ENCODE measurements at places on chromosomes 1 and 21.

DNA sequence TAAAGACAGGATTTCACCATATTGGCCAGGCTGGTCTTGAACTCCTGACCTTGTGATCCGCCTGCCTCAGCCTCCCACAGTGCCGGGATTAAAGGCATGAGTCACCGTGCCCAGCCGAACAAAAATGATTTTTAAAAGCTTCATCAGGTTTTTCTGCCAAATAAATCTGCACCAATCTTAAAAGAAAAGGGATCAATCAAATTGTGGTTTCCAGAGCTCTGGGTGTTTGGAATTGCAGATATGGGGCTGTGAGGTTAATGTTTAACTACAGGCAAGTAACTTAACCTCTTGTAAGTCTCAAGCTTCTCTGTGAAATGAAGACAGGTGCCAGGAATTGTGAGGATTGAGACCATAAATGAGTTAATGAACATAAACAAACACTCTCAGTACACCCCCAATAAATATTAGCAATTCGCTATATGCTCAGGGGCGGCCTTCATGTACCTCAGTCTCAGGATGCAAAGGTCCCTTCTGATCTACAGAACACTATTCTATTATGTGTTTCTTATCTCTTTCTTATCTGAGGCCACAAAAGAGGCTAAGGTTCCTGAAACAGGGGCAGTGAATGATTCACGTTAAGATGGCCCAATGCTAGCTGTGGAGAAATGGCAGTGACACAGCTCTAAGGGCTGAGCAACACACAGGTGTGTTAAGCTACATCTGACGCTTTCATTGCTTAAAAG lies 7.1 kb upstream of the GNPAT start:
- DNase-seq: no peak

DNA sequence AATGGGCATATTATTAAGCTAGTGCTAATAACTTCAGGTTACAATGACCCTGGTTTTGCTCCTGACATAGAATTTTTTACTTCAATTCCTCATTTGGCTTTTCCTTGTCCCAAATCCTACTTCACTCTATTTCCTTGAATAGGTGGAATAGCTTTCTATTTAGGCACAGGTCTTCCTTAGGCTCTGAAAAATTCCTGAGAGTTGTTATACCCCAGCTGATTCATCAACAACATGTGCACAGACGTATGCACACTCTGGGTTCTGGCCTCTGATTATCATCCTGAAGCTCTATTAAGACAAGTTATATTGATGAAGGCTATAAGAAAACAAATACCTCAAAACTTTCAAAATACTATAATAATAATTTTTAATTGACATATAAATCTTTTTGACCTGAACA lies 172.4 kb downstream of the NTMT2 start:
- DNase-seq: peak; percentile 20

- no peak for DNase-seq
These were observed 240.6 kb upstream of the TMEM51 start for GRCh38 chr1:14912839-14913481.

DNA sequence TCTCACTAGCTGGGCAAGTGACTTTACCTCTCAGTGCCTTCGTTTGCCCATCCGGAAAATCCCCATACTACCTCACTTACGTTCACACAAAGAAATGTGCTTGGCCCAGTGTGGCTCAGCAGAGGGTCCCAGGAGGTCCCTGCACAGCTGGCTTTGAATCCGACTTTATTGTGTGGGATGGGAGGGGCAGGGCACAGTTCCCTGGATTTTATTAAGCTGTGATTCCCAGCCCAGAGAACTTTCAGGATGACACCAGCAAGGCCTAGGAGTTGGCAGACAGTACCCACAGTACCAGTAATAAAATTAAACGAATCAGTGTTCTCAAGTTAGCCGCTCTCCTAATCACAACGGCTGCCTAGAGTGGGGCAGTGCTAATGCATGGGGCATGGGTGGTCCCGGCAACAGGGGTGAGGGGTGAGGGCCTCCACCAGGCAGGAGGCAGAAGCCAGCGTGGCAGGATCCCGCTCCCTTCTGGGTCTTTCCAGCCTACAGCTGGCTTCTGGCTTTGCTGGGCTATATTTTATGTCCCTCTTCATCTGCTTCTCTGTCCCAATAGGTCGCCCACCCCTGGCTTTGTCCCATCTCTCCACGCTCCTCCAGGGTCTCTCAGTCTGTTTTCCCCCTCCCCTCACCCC lies 74.9 kb downstream of the VWA5B1 start:
- DNase-seq: no peak

GRCh38 chr1:7048395-7048794 lies 263.1 kb downstream of the CAMTA1 start:
- no peak for DNase-seq

DNA sequence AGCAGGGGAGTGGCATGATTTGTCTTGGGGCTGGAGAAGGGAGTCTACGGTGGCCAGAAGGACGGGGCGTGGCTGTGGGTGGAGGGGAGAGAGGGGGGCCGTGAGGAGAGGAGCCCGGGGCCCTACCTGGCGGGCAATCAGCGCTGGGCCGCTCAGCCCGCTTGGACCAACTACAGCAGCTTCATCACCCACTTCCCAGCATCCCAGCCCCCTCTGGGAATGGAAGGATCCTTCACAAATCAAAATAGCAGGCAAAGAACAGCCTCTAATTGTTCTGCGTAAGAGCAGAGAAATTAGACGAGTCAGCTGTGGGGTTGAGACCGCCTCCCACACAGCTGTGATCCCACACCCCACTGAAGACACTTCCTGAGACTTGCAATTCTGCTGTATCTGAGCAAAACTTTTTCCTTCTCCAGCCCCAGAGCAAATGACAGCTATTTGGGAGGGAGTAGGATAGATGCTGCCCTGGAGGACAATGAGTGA lies 43.5 kb downstream of the OPRD1 start:
- DNase-seq: no peak

DNA sequence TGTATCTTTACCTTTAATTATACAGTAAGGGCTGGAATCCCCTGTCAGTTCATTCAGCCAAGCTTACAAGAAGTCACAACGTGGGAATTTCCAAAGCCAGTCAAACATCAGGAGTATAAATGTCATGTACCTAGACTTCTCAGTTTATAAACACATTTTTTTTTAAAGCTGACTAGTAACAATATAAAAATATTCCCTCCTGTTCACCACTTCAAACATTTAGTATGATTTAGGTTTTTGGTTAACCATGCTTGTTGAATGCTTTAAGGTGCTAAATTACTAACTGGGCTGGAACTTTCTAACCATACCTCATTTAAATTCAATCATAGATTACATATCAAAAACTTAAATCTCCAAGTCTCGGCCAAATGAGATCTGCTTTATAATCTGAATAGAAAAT lies 44.0 kb downstream of the JAK1 start:
- no peak for DNase-seq

DNA sequence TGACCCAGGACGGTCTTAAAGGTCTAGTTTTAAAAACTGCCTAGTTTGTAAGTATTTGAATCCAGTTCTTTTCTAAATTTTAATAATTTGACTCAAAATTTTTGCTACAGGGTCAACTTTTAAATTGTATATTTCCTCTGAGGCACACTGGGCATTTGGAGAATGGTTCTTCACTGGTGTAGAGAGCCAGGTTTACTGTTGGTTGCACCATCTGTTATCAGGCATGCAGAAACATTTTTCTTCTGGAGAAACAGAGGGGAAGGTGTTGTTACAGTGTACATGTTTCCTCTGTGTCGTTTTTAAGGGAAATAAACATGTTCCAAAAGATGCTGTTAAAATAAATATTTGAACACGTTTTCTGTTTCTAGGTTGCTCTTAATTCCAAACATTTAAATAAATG lies 39.0 kb upstream of the RWDD3 start:
- no peak for DNase-seq

DNA sequence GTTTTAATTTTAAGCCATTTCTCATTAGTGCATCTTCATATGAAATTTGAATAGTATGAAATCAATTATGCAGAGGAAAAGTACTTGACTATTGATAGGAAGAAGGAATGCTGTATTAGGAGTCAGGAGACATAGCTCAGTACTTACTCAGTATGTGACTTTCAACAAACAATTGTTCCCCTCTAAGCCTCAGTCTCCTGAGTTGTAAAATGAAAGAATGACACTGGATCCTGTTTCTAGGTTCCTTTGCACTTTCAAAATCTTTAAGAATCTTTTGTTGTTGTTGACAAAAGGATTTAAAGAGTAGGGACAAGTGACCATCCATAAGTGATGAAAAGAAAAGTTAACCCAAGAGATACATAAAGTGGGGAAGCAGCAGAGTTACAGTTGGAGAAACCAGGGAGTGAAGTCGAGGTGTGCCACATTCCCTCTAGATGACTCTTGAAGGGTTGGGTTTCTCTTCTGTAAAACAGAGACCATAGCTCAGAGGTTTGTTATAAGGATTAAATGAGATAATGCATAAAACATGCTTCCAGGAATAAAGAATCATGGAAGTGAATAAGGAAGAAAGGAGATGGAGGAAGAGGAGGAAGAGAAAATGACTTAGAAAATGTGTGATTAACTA lies 105.7 kb upstream of the KCNJ15 start:
- no peak for DNase-seq

DNA sequence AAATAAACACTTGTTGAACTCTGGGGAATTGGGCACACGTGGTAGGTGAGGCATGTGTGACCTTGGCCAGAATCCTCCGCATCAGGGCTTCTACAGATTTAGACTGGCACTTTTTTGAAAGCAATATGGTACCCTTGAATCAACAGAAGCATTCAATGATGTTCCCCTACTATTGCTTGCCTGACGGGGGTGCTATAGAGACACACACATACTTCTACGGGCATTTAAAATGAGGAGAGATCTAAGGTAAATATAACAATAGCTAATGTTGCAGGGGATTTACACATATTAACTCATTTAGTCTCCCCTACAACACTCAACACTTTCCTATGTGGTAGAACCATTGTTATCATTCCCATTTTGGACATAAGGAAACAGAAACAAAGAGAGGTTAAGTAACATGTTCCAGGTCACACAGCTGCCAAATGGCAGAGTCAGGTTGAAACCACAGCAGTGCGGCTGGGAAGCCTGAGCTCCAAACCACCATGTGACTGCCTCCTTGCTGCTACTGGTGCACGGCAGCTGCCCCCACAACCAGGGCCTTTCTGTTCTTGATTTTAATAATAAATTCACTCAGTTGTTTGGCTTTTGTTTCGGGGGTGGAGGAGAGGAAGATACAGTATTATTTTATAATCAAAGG lies 147.4 kb downstream of the ZNF281 start:
- no peak for DNase-seq

DNA sequence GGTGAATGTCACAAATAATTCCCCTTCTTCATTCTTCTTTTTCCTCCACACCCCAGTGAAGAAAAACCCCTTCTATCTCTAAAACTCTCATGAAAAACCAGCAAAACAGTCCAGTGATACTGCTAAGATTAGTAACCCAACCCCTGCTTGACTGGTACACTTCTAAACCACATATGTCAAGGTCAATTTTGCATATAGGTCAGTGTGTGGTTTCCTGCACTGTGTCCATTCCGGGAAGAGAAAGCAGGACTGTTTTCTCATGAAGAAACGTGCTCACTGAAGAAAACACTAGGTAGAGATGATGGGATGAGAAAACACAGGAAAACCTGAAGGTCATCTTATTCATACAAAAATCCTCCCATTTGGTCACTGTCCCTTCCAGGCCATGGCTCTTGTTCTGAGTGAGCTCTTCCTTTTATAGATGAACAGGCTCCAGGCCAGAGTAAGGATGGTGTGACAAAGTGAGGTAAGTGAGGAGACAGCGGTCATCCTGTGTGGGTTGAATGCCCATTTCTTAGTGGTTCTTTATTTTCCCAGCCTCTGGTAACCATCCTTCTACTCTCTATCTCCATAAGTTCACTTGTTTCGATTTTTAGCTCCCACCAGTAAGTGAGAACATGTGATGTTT lies 122.7 kb downstream of the FASLG start:
- DNase-seq: peak; percentile 9

DNA sequence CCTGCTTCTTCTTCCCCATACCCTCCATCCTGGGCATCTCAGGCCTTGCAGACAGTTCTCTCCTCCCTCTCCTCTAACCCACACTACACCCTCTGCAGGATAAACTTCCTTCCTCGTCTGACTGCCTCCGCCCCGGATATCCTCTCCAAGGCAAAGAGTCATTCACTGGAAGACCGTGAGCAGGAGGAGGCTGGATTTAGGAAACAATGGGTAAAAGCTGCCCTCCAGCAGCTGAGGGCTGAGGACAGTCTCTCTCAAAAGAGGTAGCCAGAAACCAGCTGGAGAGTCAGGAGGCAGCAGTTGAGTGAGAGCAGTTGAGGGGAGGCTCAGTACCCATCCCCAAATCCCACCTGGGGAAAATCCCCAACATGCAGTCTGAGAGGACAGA lies 1.4 kb downstream of the CSRP1 start:
- DNase-seq: peak; percentile 88

GRCh38 chr1:19128968-19129514 lies 81.0 kb downstream of the UBR4 start:
- DNase-seq: no peak

- DNase-seq: no peak
These were observed 12.3 kb downstream of the SLC19A1 start for GRCh38 chr21:45529785-45530422.

DNA sequence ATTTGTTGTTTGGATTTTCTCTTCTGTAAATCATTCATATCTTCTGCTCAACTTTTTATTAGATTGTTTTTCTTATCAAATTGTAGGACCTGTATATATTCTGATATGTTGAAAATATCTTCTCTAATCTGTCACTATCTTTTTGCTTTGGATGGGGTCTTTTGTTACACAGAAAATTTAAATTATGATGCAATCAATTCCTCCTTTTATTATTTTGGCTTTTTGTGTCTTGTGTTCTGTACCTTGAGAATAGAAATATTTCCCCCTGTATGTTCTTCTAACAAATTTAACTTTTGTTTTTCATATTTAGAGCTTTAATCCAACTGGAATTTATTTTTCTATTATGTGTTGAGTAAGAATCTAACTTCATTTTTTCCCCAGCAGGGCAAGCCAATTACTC lies 3.2 kb upstream of the AVPR1B start:
- DNase-seq: no peak

- no peak for DNase-seq
These were observed at the start of gene PADI3 for GRCh38 chr1:17248781-17249180. Gene PADI3, plus strand, starts transcription at chr1:17249098. Its CDS starts 40 bp downstream, at chr1:17249138.

DNA sequence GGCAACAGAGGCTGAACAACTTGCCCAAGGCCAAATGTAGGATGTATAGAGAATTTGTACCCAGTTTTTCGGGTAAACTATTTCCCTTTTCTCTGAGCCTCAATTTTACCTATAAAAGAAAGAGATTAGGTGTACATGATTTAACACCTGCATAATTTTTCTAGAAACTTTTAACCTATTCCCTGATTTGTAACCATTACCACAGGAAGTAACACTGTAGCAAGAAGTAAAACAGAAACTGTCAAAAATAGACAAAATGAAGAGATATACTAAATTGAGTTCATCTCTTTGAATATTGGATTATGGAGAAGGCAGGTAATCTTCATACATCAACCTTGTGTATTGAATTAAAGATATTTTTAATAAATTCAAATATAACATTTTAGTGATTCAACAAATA lies 136.2 kb downstream of the ZC3H11B start:
- no peak for DNase-seq
